Esophagus squamous epithelium (tissue), 5 donors: ENCODE measurements at places on chromosomes 2 and 18.

DNA sequence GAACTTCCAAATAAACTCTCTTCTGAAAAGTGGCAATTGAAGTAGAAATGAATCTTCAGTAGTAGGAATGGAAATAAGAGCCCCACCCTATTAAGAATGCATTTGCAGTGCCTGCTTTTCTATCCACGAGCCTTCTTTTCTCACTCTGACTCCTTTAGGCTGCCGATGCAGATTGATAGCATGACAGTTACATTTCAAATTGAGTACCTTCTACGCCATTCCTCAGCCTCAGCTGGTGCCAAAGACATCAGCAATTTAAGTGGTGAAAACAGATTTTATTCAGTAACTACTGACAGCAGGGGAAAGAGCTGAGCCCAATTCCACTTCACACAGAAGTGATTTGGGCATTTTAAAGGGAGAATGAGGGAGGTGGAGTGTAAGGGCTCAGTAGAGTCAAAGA is 85.5 kb downstream of the PTH2R start:
- DNase-seq = no peak

GRCh38 chr2:175366815-175367214 is 185.3 kb upstream of the ATP5MC3 start:
- DNase-seq = no peak

- DNase-seq = no peak
Observed at GRCh38 chr2:224958873-224959272, 83.4 kb downstream of the DOCK10 start.

DNA sequence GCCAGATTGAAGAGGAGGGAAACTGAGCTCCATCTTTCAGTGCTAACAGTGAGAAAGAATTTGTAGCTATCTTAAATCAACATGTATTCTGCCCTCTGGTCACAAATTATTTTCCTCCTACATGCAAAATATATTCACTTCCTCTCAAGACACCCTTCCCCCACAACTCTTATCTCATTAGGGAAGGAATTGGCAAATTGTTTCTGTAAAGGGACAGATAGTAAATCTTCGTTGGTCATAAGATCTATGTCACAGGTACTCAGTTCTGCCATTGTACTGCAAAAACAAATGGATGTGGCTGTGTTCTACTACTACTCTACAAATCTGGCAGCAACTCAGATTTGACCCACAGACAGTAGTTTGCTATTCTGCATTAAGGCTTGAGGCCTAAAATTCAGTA is 53.0 kb upstream of the CYP20A1 start:
- no peak for DNase-seq
